Suprapubic skin (tissue), 4 donors: ENCODE measurements at places on chromosomes 1 and 21.
A peak's percentile ranks its signal among the peaks of the same experiment; 100 is the strongest.

DNA sequence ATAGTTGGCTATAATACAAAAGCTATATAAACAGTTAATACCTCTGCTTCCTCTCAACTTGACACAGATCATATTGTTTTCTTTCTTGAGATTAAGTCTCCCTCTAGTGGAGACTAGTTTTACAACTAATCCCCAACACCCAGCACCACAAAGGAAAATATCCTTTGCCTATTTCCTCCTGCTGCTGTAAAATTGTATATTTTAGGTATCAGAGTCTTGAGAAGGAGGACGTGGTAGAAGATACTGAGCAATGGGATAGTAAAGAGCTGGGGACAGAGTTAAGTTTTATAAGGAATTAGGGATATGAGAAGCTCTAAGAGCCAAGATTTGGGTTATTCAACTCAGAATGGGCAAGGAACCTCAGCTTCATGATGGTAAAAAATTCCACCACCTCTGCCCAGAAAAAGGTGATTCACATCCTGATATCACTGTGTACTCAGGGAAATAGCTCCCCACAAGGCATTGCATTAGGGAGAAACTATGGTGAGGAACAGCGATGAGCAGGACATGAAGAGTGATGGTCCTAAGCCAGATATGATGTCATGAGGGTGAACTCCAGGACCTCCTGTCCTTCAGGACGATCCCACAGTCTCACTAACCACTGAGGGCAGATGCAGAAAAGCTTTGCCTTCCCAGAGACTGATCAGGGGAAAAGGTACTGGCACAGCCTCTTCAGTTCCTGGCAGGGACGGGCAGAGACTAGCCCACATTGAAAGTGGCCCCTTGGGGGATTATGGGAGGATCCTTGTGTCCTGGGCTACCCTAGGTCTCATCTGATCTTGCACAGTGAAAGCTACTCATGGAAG, 14.7 kb upstream of the CFAP126 start:
- no peaks in the 10 kb centered on the region for H3K27me3 ChIP-seq
- no peaks in the 10 kb centered on the region for H3K36me3 ChIP-seq
- H3K4me3 ChIP-seq: no peak overlapping the region
- DNase-seq: no peak

DNA sequence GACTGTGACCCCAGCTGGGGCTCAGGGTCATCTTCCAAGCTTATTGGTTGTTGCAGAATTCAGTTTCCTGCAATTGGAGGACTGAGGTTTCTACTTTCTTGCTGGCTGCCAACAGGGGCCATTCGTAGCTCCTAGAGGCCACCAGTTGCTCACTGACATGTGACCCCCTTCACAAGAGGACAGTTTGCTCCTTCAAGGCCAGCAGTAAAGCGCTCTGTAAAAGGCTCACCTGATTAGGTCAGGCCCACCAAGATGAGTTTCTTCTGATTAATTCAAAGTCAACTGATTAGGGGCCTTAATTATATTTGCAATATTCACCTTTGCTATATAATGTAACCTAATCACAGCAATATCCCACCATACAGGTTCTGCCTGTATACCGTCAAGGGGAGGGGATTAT, 68.9 kb downstream of the SLC9A1 start:
- no peak for DNase-seq
- no peak overlapping the region for H3K4me3 ChIP-seq
- H3K27me3 ChIP-seq: no peaks in the 10 kb centered on the region
- no peaks in the 10 kb centered on the region for H3K36me3 ChIP-seq
- H3K4me1 ChIP-seq: no peaks in the 10 kb centered on the region

- no peak for DNase-seq
- H3K4me3 ChIP-seq: no peak overlapping the region
- no peaks in the 10 kb centered on the region for H3K36me3 ChIP-seq
Measured at GRCh38 chr1:54270543-54270942, 70.6 kb downstream of the MRPL37 start.

- no peak overlapping the region for H3K4me3 ChIP-seq
- H3K27me3 ChIP-seq: no peaks in the 10 kb centered on the region
- no peaks in the 10 kb centered on the region for H3K4me1 ChIP-seq
- no peak for DNase-seq
- H3K27ac ChIP-seq: no peak overlapping the region
Measured at GRCh38 chr1:94358630-94359599, 59.3 kb upstream of the ABCD3 start.

DNA sequence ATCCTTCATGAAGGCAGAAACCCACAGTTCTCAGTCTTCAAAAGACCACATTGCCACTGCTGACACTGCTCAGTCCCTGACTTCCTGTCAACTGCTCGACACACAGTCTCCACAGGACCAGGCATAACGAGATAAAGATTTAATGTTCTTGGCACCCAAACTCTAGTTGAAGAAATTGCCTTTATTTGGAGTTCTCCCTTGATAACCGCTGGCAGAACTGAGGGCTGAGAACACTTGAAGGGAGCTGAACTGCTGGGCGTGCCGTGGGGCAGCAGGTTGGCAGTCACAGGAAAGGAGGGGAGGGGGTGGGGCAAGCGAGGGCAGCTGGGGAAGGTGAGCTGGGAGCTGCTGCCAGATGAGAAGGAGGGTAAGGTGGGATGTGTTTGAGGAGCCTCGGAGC, 15.9 kb downstream of the HENMT1 start:
- peaks cover 8% of the 10 kb centered on the region for H3K4me1 ChIP-seq
- no peak overlapping the region for H3K27ac ChIP-seq
- no peak overlapping the region for H3K4me3 ChIP-seq
- no peaks in the 10 kb centered on the region for H3K36me3 ChIP-seq
- DNase-seq: no peak

GRCh38 chr1:20486457-20487235, 636 bp upstream of the CAMK2N1 start:
- peak overlapping the region; percentile 80 for H3K27ac ChIP-seq
- peak overlapping the region; percentile 57 for H3K4me3 ChIP-seq
- no peaks in the 10 kb centered on the region for H3K36me3 ChIP-seq
- DNase-seq: peak; percentile 86
- peaks cover 38% of the 10 kb centered on the region for H3K4me1 ChIP-seq

GRCh38 chr1:2209400-2210083, 15.0 kb upstream of the FAAP20 start:
- H3K4me3 ChIP-seq: no peak overlapping the region
- H3K27ac ChIP-seq: peak overlapping the region; percentile 89
- DNase-seq: peak; percentile 66
- H3K27me3 ChIP-seq: no peaks in the 10 kb centered on the region
- H3K36me3 ChIP-seq: no peaks in the 10 kb centered on the region
